Vagina (tissue), 2 donors: ENCODE measurements at places on chromosomes 13 and 19. TPM values are rescaled to one million over a fixed set of nuclear protein-coding genes. Genes with fewer than 3 reads are reported as not detected.

DNA sequence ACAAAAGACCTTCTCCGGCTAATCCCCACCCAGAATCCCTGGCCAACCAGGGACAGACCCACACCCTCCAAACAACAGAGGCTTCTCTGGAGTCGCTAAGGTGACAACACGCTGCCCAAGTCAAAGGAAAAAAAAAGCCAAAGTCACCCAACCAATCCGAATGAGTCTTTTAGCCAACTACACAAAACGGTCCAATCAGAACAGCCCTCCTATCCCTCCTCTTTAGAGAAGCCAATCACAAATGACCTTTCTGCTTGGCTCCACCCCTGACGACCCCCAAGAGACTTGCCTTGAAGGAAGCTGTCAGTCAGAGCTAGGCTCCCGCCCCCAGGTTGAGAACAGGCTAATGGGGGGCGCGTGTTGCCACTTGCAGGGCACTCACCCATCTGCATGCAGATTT, 6.6 kb upstream of the FBXW9 start:
- no peak for DNase-seq

DNA sequence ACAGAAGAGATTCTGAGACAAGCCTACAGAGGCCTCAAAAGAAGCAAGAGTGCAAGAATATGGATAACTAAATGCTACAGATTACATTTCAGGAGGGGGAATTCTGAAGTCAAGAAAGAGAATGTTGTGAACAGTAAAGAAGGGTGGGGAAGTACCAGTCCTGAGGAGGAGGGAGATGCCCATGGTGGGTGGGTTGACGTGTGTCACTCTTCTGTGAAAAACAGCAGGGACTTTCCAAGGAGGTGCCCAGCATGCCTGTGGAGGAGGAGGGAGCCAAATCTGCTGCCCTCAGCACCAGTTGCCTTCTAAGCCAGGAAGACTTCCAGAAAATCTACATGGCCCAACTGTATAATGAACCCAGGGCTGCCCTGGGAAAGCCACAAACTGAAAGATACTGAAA, 87.7 kb downstream of the SGCG start:
- no peak for DNase-seq

DNA sequence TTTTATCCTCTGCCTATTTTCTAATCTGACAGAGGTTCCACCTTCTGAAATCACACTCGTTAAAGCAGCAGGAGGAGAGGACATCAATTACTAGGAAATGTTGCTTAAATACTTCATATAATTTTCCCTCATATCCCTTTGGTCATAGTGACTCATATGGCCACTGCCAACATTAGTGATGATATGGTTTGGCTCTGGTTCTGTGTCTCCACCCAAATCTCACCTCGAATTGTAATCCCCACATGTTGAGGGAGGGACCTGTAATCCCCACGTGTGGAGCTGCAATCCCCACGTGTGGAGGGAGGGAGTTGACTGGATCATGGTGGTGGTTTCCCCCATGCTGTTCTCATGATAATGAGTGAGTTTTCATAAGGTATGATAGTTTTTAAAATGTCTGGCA, 618.4 kb upstream of the SLITRK5 start:
- DNase-seq, result no peak

DNA sequence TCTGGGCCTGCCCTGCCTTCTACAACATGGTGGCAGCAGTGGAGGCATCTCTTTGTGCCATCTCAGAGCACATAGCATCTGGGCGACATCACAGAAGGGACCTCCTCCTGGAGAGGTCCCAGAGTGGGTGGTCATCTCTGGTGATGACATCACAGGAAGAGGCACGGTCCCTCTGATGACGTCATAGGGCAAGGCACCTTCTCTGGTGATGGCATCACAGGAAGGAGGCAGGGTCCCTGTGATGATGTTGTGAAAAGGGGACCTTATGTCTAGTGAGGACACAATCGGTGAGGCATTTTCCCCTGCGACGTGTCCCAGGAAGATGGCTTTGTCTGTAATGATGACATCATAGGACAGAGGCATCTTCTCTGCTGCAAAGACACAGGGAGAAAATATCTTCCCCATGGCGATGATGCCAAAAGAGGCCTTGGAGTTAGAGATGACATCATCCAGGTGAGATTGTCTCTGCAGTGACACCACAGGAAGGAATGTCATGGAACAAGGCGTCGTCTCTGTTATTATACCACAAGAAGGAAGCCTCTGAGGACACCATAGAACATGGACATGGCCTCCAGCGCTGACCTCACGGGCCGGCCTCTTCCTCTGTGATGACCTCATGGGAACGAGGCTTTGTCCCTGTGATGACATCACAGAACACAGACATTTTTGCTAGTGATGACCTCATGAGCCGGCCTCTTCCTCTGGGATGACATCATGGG, 10.7 kb downstream of the SHISA7 start:
- DNase-seq, result no peak

GRCh38 chr13:110685305-110686020, 20.5 kb downstream of the CARS2 start:
- DNase-seq, result no peak

DNA sequence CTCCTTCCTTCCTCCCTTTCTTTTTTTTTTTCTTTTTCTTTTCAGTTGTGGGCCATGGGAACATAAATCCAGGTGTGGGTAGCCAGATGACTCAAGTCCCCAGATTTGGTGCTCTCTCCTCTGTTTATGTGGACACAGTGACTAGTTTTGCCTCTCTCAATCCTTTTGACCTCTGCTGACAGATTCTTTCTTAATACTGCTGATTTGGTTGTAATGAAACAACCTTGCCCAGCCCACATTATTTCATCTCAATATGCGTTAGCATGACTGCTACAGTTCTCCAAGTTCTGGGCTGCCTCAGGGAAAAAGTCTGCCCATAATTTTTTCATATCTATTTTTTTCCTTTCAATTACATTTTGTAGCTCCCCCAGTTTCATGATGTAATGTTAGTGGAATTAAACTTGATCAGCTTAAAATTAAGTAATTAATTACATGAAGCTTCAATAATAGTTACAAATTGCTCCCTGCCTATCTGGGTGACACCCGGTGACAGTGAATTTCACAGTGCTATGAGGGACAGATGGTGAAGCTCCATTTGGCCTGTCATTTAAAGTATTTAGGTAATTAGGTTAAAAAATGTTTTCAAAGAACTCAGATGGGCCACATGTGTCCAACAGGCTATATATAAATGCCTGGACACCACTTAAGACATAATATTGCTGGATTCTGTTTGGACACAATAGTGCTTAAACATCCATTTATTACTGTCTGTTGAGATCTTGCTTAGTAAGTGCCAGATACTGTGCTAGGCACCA, 118.8 kb upstream of the FRY start:
- DNase-seq, result no peak

Gene COMP
- 0.98 TPM for total RNA-seq

Gene ZNF98
- total RNA-seq, result 2.9 TPM
